ENCODE measurements at places on chromosomes 12 and 14.

- no peak for DNase-seq
Measured at GRCh38 chr14:38556252-38556651, 300.4 kb upstream of the CLEC14A start.

GRCh38 chr14:94907626-94908261 lies 137.8 kb upstream of the GSC start:
- DNase-seq, result no peak

DNA sequence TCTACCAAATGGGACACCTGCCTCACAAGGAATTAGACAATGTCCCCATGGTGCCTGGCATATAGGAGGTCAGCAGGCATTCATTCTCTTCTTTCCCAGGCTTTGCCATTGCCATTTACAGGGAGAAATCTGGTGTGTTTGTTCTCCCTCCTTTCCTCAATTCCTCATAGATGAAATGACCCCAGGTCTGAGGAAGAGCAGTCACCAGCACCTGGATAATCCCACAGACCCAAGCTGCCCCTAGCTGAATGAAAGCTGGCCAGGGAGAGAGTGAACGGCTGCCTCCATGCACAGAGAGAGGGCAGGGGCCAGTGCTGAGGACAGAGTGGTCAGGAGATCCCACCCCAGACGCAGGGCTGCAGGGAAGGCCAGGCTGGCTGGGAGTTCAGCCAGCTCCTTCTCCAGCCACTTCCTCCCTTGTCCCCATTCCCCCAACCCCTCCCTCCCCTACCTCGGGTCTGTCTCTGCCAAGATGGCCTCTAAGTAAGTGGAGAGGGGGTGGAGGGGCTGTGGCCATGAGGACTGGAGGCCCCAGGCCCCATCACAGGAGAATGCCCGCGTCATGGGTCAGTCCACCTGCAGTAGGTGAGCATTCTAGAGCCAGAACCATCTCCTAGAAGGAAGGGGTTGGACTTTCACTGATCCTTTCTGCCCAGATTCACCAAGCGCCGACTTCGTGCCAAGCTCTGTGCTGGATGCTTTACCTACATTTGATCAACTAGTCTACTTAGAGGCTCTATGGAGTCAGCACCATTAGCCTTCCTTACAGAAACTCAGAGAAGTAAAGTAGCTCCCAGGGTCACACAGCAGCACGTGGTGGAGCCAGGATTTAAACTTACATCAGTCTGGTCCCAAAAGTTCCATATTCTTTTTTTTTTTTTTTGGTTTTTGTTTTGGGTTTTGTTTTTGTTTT lies 2.0 kb upstream of the KRT4 start:
- no peak for DNase-seq

DNA sequence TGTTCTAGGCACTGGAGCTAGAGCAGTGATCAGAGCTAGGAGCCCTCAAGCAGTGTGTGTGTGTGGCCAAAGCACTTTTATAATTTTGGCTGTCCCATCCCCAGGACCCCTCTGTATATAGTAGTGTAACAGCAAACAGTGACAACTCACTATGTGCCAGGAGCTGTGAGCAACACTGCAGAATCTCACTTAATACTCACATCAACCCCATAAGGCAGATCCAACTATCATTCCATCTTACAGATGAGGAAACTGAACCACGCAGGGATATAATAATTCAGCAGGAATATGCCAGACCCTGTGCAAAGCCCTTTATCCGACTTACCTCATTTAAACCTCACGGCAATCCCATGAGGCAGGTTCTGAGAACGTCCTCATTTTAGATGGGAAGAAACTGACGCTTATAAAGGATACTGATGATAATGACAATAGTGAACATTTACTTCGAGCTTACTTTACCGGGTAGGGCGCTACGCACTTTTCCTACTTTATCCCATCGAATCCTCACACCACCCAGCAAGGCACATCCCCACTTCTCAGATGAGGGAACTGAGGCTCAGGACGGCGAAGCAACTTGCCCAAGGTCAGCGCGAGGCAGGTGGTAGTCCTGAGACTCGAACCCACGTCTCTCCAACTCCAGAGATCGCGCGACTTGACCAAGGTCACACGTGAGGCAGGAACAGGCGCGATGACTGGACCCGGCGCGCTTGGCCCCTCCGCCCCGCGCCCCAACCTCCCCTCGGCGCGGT lies 687 bp downstream of the RAB35 start:
- no peak for DNase-seq

DNA sequence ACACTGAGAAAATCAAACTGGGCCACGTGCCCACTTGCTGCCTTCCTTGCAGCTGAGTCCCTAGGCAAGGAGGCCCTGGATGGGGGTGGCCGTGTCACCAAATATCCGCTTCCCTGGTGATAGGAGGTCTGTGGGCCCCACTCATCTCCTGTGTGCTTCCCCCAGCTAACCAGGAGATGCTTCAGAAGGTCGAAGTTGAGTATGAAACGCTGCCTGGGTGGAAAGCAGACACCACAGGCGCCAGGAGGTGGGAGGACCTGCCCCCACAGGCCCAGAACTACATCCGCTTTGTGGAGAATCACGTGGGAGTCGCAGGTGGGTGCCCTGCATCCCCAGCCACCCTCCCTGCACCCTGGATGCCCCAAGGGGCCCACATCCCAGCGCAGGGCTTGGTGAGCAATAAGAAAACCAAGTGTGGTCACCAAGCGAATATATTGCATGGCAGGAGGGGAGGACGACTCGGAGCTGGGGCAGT lies 6.8 kb upstream of the SIVA1 start:
- no peak for DNase-seq

DNA sequence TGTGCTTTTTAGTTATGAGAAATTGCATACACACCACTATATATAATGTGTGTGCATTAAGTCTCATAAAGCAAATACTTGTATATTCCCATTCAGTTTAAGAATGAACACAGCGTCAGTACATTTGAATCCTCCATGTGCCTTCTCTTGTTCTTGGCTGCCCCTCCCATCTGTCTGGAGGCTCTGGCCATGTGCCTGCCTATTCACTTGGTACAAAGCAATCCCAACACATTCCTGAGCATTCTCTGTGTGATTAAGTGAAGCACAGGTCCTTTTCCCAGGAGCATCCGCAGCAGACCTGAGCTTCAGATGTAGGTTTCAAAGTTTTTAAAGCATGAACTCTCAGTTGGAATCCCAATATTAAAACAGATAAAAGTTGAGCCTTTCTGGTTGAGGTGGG lies 58.7 kb downstream of the POLR3B start:
- no peak for DNase-seq

DNA sequence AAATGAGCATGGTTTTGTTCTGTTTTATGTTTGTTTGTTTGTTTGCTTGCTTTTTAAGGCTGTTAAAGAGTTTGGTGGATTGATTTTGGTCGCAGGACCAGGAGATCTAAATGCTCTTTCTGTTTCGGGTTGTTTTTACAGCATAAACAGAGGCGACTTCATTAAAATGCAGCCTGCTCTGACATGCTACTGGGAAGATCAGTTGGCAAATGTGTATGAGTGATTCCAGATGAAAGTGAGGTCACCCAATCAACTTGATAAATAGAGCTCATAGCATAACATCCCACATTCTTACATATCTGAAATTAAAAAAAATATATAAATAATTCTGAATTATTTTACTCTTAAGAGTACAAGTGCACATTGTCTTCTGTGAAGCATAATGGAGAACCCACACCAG lies 947.7 kb downstream of the GALC start:
- DNase-seq, result no peak

- no peak for DNase-seq
Measured at GRCh38 chr12:53931844-53932581, 6.6 kb upstream of the HOXC13 start.

GRCh38 chr14:97382616-97383226 lies 585.5 kb downstream of the VRK1 start:
- DNase-seq, result no peak

GRCh38 chr14:30573226-30573814 lies 14.4 kb downstream of the G2E3 start:
- peak; percentile 41 for DNase-seq

DNA sequence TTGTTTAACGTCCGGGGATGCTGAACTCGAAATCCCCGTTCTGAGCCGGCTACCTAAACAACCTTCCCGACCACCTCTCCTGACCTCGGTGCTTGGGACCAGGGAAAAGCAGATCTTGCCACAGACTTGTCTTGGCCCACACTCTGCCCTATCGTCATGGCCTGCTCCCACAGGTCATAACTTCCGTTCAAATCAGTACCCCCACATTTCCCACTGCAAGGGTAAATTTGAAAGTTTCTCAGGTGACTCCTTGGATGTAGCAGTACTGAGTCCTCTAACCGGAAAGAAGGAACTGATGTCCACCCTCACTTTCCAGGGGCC lies 612 bp upstream of the RBM23 start:
- no peak for DNase-seq

- DNase-seq, result no peak
Measured at GRCh38 chr12:75805905-75806304, 225.7 kb downstream of the PHLDA1 start.

- no peak for DNase-seq
Measured at GRCh38 chr12:71865166-71865713, 25.7 kb downstream of the TBC1D15 start.

GRCh38 chr12:1579651-1580435 lies 14.5 kb downstream of the FBXL14 start:
- DNase-seq, result no peak

GRCh38 chr12:89231686-89232085 lies 120.6 kb downstream of the DUSP6 start:
- DNase-seq, result no peak

GRCh38 chr12:50411051-50411660 lies 10.5 kb downstream of the LARP4 start:
- DNase-seq, result no peak

DNA sequence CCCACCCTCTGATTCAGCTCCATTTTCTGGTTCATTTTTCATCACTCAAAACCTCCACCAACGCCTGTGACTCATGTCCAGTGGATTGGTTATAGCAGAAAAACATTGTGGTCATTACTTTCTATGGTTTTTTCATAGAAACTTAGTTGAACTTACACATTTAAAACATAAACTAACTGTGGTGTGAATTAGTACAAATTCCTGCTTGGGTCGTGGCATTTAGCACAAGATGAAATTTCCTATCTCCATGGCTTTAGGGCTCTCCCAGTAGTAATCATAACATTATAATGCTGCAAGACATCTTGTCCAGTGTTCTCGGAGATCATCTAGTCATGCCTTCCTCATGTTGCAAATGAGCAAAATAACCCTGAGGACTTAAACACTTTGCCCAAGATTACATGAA lies 7.1 kb downstream of the RNASE7 start:
- no peak for DNase-seq

GRCh38 chr12:116320791-116321217 lies 43.3 kb upstream of the MED13L start:
- no peak for DNase-seq

DNA sequence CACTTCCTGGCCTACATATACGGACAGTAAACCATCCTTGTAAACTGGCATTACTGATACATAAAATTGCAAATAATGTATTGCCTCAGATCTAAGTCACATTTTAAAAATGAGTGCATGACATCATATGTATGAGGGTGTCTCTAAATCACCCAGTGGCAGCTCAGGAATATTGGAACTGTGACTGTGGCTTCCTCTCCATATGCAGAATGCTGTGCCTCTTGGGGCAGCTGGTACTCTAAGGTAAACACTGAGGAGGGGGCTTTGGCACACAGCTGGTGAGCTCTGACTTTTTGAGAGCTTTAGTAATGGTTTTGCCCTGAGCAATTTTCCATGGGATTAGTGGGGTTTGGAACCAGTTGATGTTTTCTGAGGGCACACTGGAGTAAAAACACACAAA lies 263.7 kb downstream of the BMP4 start:
- DNase-seq, result no peak

DNA sequence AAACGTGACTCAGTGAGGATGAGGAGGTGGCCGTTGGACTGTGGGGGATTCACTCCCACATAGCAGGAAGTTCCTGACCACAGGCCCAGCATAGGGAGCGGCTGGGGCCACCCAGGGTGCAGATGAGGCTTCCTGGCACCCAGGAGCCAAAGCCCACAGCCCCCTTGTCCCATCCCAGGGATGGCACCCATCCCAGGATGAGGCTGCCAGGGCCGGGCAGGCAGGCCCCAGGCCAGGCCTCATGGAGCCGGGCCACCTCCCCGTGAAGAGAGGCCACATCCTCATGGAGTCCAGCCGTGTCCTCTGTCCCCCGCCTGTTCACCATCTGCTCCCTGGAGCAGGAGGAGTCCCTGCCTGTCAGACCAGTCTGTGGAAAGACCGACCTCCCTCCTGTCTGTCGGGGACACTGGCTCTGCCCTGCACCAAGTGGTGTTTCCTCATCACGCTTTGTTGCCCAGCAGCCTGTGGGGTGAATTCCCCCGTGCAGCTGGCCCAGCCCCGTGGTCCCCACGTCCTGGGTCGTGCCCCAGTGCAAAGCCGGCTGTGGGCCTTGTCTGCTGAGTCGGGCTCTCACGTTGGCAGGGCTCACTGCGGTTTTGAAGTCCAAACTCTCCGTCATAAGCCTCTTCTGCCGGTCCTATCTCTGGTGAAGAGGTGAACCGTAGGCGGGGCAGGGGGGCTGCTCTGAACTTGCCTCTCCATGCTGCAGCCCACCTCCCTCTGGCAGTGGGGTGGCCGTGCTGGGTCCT lies 24.5 kb downstream of the MMP17 start:
- DNase-seq, result no peak

GRCh38 chr12:101782273-101782731 lies 43.0 kb upstream of the SYCP3 start:
- no peak for DNase-seq

DNA sequence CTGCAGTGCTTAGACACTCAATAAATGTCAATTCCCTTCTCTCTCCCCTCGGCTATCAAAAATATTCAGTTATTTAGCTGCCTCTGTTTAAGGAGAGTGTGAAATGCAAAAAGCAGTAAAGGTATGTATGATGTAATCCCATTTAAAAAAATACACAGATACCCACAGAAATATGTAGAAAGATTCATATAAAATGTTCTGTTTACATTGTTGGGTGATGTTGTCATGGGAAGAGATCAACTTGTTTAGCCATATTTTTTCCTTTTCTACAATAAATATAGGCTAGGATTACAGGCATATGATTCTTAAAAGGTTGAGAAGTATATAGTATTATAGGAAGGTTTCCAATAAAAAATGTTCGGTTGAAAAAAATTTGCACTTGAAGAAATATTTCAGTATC lies 7.8 kb downstream of the PPP2R3C start:
- no peak for DNase-seq

DNA sequence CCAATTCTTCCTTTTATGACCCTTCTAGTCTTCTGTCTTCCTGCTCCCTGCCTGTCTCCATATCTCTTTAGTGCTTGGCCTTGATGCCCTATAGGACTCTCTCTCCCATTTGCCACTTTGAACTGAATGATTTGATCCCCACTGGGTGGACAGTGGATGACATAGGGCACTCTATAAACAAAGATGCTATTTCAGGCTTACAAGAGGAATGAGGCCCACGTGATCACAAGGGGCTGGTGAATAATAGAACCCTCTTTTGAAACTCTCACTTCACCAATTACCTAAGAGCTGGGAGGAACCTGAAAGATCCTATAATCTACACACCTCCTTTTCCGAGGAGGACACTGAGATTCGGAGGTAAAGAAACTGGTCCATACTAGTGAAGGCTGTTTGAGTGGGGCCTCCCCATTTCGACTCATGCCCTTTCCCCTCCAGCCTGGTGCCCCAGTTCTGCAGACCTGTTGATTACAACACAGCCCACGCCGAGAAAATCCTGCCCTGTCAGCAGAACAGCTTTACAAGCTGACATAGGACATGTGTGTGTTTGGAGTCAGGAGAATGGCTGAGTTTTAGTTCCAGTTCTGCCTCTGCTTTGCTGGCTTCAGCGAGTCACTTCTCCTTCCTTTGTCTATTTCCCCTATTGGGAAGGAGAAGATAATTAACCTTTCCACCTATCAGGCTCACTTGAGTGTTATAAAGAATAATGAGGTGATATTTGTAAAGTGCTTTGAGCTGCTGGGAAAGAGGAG lies 400.3 kb downstream of the ZFP36L1 start:
- no peak for DNase-seq

- DNase-seq, result no peak
Measured at GRCh38 chr12:50686976-50687375, 76.9 kb upstream of the ATF1 start.
